NCI-H510A treated with DMSO at 0.1 percent for 48 hours (cell line): ENCODE measurements at places on chromosomes 7 and 10.

GRCh38 chr10:112769611-112770370 is 180.3 kb upstream of the TCF7L2 start:
- DNase-seq, result no peak

GRCh38 chr7:69002416-69002815 is 595.9 kb upstream of the AUTS2 start:
- DNase-seq, result no peak

GRCh38 chr10:53952698-53953630 is 848.1 kb downstream of the PCDH15 start:
- DNase-seq, result no peak

DNA sequence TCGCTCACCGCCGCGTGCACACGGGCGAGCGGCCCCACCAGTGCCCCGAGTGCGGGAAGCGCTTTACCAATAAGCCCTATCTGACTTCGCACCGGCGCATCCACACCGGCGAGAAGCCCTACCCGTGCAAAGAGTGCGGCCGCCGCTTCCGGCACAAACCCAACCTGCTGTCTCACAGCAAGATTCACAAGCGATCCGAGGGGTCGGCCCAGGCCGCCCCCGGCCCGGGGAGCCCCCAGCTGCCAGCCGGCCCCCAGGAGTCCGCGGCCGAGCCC is 3.3 kb downstream of the REPIN1 start:
- no peak for DNase-seq

DNA sequence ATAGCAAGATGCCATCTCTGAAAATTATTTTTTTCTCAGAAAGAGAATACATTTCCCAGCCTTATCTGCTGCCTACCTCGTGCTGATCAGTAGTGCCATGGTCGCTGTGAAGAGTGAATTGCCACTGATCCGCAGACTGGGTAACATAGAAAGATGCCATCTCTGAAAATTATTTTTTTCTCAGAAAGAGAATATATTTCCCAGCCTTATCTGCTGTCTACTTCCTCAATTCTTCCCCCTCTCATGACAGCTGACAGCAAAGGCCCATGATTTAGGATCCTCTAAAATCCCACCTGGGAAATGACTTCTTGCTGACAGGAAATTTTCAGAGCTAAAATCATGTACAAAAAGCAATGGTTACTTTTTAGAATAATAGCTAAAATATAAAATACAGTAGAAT is 92.5 kb upstream of the AHR start:
- DNase-seq, result no peak

DNA sequence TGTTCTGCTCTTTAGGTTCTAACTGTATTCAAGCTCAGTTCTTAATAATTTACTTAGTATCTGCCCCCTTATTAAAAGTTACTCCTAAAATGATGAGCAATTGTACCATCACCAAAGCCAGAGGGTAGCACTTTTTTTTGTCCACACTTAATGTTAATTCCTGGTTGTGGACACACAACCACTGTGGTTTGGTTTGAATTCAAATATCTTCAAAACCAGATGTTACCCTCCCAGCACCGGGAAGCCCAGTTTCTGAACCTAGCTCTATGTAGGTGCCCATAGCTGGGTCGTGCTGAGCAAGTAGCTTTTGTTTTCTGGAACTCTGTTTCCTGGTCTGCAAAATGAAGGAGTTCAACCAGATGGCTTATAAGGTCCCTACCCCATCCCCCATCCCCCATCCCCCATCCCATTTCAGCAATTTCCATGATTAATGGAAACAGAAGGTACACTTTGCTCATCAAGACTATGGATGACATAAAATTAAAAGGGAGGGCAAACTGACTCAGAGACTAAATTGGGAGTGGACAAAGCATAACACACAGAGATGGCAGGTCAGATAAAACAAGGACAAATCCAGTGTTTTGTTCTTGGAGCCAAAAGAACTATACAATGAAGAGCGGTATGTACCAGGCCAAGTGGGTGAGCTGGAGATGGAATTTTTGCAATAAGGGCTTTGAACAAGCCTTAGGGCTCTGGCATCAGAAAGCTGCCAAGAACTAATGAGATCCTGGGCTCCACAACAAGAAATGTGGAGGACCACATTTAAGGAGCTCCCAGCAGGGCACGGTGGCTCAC is 56.7 kb downstream of the DLG5 start:
- DNase-seq, result no peak

- DNase-seq, result no peak
Observed at GRCh38 chr10:21432266-21432665, 93.2 kb downstream of the SKIDA1 start.

- DNase-seq, result peak; percentile 36
Observed at GRCh38 chr10:118047157-118047719, 497 bp upstream of the RAB11FIP2 start.

DNA sequence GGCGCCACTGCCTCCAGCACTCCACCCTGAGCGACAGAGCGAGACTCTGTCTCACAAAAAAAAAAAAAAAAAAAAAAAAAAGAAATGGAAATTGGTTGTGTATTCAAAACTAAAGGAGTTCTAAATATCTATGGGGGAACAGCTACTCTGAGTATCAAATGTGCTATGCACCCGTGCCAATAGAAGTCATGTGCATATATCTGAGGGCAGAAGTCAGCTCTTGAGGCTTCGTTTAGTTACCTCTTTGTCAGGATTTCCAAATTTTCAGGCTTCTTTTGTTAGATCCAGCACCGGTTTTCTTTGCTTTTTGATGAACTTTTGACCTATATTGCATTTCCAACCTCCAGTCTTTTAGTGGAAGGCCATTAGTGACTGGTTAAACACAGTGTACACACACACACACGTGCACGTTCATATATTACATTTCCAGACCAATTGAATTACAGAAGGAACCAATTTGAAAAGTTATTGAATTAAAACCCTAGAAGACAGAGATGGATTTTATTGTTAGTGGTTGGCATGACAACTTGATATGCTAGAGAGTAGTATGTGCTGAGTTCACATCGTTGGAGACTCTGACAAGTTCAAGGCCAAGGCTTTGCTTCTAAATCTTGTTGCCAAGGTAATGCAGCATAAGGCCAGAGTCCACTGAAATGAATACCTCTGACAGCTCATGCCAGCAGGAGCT is 33.1 kb upstream of the ADD3 start:
- no peak for DNase-seq

DNA sequence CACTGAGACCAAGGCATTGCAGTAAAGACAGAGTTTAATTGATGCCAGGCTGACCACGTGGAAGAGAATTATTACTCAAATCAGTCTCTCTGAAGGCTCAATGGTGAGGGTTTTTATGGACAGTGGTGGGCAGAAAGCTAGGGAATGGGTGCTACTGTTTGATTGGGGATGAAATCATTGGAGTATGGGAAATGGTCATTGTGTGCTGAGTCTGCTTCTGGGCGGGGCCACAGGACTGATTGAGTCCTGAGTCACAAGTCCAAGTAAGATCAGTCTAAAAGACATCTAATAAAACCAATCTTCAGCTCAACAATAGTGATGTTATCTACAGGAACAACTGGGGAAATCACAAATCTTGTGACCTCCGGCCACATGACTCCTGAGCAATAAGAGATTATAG is 868.4 kb downstream of the SORCS3 start:
- no peak for DNase-seq

- peak; percentile 78 for DNase-seq
Observed at GRCh38 chr7:44390701-44391100, 65.3 kb upstream of the CAMK2B start.

- no peak for DNase-seq
Observed at GRCh38 chr7:73985737-73986141, 42.2 kb upstream of the ELN start.

DNA sequence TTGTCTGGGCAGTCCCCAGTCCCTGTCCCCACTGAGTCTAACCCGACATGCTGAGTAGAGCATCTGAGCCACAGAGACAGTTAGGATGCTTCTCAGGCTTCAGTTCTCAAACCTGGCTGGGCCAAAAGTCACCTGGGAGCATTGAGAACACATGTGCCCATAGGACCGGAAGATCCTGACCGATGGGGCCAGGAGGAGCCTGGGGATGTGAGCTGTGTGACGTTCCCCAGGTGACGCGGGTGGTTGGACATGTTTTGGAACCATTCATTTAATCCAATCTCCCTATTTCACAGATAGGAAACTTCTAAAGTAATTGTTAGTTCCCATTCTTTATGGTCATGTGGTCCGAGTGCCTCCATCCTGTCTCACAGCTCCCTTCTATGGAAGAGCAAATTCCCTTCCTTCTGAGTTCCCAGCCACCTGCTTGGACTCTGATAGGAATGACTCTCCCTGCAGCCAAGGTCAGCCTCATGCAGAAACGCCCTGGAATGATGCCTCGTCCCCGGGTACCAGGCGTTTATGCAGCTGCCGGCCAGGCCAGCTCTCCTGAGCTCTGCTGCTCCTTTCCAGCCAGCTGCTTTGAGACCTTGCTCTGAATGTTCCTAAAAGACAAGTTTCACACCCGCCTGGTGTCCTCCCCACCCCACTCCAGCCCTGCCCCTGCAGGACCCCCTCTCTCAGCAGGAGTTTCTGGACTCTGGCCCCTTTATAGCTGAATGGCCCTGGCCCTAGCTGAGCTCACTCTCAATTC is 166.5 kb upstream of the RHEB start:
- DNase-seq, result no peak

GRCh38 chr10:95234951-95235350 is 40.9 kb downstream of the ACSM6 start:
- DNase-seq, result no peak

DNA sequence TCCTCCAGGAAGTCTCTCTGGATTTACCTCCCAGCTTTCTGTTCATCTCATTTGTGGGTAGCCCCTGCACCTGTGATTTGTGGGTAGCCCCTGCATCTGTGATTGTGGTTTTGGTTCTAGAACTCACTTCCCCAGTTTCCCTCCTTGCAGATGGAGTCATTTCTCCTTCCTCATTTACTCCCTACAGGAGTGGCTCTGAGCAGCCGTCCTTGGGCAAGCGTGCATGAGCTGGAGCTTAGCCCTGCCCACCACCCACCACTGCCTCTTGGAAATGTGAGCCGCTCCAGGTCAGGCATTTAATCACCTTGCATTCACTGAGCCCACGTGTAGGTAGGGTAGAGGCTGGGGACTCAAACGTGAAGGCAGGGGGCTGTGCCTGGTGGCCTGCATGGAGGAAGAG is 8.2 kb downstream of the COL26A1 start:
- DNase-seq, result no peak

DNA sequence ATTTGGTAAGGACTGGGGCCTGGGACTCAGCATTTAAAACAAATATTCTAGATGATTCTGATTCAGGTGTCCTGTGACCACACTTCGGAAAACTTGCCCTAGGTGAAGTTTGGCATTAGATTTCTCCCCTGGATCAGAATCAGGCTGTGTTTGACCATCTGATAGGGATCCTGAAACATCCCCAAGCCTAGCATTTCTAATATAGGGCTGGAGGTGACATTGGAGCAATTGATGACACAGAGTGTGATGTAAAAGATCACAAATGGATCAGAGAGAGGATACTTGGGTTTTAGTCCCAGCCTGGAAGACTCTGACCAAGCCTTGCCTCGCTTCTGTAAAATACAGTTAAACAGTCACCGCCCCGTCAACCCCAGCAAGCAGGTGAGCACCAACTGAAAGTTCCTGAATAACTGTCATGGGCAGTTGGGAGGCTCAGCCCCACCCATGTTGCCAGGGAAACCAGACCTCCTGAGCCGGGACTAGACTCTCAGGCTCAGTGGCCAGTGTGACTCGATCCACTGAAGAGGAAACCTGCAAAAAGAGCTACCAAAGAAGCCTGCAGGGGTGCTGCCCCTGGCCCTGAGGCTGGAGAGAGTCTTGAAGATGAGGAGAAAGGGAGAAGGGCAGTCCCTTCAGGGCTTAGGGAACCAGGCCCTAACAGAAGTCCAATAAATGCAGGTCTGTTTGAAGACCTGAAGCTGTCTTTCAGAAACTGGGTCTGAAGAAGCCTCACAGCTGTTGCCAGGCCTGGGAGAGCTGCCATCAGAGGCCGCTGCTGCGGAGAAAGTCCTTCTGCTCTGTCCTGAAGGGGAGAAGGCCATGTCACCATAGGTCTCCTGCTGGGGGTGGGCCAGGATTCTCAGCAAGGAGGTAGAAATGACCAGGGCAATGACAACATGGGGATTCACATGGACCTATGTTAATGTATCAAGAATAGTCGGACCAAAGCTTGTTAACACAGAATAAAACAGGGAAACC is 126.1 kb upstream of the KCNMA1 start:
- no peak for DNase-seq

DNA sequence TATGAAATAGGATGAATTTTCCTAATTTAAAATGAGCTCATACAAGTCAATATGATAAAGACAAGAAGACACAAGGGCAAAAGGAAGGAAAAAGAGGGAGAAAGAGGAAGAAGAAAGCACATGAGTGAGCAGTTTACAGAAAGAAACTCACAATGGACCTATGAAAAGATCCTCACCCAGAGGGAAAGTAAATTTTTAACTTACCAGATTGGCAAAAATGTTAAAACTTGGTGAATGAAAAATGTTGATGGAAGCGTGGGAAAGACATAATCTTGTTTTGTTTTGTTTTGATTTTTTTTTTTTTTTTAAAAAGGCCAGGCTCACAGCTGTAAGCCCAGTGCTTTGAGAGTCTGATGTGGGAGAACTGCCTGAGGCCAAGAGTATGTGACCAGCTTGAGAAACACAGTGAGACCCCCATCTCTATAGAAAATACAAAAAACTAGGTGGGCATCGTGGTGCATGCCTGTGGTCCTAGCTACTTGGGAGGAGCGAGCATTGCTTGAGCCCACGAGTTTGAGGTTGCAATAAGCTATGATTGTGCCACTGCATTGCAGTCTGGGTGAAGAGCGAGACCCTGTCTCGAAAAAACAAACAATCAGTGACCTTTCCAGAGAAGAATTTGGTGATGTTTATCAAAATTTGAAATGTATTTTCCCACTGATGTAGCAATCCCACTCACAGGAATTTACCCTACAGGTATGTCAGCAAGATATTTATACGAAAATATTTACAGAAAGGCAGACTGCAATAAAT is 152.9 kb upstream of the ASAH2 start:
- DNase-seq, result no peak

DNA sequence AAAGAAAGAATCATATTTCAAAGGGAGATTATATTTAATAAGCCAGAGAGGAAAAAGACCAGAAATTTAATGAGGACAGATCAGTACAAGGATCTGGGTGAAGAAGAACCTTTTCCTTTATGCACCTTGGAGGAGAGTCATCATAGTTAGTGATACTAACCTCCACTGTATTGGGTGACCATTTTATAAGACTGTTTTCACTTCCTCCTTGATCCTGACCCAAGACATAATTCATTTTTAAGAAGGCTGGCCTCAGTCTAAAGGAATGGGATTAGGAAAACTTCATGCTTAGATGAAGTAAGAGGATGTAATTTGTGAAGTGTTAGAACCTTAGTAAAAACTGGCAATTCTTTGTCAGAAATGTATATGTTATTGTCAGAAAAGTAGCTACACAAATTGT is 68.6 kb downstream of the ADAM22 start:
- DNase-seq, result no peak

- DNase-seq, result no peak
Observed at GRCh38 chr7:127809261-127809702, 157.3 kb downstream of the SND1 start.

- DNase-seq, result no peak
Observed at GRCh38 chr10:119575991-119576390, 20.8 kb downstream of the TIAL1 start.

GRCh38 chr10:44982114-44982460 is 3.5 kb upstream of the DEPP1 start:
- no peak for DNase-seq

GRCh38 chr7:80918399-80918798 is 452 bp downstream of the SEMA3C start:
- DNase-seq, result no peak
